ENCODE measurements at places on chromosomes 6 and 20. TPM values are rescaled to one million over a fixed set of nuclear protein-coding genes. Genes with fewer than 3 reads are reported as not detected.

The TDRD6 gene
- not detected for total RNA-seq

The RIPOR3 gene
- total RNA-seq: not detected

The REV3L gene
- total RNA-seq: 20.7 TPM

The GPX5 gene
- total RNA-seq: not detected

The HLA-G gene
- 2.5 TPM for total RNA-seq

The DPPA5 gene
- not detected for total RNA-seq

The HLA-C gene
- 620 TPM for total RNA-seq

The NKAIN2 gene
- not detected for total RNA-seq

The SEC23B gene
- 105 TPM for total RNA-seq

The ZSWIM3 gene
- 7.1 TPM for total RNA-seq

The MLIP gene
- total RNA-seq: not detected

The ADGRB3 gene
- not detected for total RNA-seq

The TXLNB gene
- 0.37 TPM for total RNA-seq

The RHAG gene
- not detected for total RNA-seq

DNA sequence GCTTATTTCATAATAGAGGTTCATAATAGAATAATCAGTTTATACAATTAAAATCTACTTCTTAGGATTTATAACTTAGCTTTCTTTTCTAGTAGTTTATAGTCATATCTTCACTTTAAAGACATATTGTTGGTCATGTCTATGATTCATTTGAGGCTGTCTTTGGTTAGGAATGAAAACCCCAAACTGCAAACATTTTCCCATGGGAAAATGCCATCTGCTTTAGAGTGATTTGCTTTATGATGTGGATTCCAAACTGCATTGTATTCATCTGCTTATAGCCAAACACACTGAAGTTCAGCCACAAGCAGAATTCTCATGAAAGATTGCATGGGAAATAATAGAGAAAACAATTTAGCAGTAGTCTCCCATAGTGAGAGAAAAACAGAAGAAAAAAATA is 128.0 kb downstream of the RFPL4B start:
- ATAC-seq: no peak

DNA sequence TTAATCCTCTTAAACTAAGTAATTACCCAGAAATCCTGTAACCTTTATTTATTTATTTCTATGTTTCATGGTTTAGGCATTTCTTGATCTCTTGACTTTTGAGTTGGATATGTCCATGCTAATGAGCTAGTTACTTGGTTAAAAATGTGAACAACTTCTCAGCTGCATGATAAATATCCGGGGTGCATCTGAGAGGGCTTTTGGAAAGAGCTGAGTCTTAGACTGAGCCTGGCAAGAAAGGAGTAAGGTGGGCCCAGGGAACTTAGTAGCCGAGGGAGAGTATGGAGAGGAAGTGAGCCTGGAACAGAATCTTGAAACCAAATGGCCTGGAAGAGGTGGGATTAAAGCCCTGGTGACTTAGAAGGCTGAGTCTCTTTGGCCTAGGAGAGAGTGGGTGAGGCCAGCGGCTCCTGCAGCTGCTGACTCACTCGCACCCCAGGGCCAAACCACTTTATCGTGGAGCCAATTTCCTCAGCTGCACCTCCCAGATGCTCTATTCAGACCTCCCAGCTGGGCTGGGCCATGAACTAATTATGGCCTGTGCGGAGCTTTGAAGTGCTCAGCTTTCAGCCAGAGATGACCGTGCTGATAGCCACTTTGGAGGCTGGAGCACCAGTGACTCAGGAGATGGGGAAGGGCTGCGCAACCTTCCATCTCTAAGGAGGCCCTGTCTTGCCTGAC is 19.1 kb downstream of the TGM3 start:
- no peak for ATAC-seq

DNA sequence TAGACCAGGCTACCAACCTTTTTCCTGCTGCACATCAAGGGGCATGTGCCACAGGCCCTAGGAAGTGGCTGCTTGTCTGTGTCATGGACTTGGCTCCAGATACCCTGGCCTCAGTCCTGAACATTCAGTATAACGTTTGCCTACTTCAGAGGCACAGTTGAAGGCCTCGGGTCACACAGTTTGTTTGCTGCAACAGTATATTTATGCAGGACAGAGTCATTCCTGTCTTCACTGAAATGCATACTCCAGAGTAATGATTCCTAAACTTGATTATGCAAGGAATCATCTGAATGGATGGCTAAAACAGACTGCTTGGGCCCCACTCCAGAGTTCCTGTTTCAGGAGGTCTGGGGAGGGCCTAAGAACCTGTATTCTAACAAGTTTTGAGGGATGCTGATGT is 149.4 kb downstream of the KLHL32 start:
- no peak for ATAC-seq

DNA sequence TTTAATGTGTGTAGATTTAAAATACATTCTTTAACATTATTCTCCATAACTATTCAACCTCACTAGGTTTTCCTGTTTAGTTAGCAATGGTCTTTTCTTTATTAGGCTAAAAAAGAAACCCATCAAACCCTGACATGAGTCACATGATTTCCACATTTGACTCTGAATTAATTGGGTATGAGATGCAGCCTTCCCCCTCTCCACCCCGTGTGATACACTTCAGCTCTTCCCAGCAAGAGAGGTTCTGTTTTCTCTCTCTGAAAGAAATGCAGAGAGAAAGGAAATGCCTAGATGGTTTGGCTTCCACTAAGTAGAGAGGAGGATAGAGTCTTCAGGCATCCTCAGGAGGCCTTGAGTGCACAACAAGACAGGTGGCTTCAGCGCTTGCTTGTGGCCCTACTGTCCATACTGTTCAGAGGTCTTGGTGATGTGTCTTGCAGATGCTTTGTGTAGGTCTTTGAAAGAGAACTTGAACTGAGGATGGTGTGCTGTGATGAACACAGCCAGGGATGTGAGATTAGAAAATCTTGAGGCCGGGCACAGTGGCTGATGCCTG is 17.3 kb downstream of the FARS2 start:
- no peak for ATAC-seq

DNA sequence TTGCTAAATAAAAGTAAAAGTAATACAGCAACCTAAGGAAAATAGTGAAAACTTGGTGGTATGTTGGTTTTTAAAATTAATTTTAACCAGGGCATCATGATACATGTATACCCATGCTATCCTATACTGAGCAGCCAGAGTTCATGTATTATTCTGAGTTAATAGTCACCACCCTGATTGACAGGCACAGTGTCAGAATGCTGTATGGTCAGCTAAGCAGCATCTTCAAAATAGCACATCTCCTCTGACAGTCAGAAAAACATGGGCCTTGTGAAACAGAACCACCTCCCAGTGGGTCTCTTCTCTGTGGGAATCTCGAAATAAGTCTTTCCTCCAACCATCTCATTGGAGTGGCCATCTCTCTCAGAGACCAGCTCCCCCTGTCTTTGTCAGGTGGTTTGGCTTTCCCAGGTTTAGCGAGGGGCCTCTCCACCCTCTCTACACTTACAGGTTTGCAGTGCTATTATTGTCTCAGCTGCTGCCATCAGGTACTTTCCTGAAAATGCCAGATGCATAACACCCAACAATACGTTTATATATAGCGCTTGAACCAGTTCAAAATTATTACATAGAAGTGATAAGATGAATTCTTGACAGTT is 47.1 kb upstream of the RNF8 start:
- no peak for ATAC-seq

DNA sequence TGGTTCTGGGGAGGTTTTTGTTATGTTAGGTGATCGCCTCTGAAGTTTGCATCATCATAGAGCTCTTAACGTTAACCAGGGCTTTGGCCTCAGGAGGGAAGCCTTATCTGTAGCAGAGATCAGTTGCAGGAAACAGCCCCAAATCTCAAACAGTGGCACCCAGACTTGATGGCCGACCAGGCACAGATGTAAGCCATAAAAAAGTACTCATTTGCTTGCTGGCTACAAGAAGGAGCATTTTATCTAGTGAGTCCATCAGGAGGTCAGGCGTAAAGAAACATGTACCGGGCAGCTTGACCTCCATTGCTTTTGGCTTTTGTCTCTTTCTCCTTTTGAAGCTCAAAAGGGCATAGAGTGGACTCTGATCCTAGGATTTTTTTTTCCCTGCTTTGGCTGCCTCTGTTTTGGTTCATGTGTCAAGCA is 122.3 kb downstream of the CCDC170 start:
- no peak for ATAC-seq

- peak; percentile 68 for ATAC-seq
These were observed 44.0 kb downstream of the BCAS4 start for GRCh38 chr20:50838707-50839385.

- peak; percentile 21 for ATAC-seq
These were observed 866 bp upstream of the BTN3A3 start for GRCh38 chr6:26439151-26440125.

- no peak for ATAC-seq
These were observed 35.2 kb upstream of the ZSCAN23 start for GRCh38 chr6:28478518-28478917.

DNA sequence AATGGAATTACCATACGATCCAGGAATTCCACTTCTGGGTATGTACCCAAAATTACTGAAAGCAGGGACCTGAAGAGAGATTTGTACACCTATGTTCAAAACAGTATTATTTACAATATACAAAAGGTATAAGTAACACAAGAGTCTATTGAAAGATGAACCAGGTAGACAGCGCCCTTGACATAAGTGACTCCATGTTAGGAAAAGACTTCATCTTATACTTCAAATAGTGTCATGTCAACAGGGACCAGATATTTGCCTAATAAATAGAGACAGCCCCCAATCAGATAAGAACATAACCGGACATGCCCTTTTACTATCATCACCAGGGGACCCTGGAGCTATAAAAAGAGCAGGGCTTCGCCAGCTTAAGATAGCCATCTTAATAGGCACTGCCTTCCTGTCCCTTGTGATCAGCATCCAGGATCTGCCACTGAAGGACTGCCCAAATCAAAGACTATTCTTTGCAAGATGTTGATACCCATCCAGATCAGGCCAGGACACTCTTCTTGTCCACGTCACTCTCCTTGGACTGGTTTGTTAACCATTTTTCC is 309.0 kb upstream of the SULF2 start:
- no peak for ATAC-seq

DNA sequence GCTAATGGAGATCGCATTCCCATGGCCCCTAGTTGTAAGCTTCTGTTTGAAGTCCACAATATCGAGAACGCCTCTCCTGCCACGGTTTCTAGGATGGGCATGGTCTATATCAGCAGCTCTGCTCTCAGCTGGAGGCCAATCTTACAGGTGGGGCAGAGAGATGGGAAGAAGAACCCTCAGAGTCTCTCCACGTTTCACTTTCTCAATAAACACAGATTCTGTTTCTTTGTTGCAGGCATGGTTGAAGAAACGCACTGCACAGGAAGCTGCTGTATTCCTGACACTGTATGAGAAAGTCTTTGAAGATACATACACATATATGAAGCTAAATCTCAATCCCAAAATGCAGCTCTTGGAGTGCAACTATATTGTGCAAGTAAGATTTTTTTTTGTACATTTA is 157.9 kb downstream of the DNAH8 start:
- ATAC-seq: no peak

DNA sequence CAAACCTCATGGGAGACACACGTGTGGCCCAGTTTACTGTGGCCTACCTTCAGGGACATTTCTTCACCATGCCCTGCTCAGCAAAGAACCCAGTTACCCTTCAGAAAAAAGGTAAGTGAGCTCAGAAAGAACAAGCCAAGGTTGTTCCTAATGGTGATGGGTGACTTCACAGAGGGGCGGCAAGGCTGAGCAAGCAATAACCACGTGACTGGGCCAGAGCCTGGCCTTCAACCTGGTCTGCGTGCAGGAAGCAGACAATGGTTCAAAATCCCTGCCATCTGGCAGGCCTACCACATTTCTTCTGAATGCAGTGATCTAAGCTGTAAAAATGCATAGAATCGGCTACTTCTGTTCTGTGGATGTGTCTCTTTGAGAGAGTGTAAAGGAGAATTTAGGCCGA is 115.5 kb upstream of the CST7 start:
- no peak for ATAC-seq

DNA sequence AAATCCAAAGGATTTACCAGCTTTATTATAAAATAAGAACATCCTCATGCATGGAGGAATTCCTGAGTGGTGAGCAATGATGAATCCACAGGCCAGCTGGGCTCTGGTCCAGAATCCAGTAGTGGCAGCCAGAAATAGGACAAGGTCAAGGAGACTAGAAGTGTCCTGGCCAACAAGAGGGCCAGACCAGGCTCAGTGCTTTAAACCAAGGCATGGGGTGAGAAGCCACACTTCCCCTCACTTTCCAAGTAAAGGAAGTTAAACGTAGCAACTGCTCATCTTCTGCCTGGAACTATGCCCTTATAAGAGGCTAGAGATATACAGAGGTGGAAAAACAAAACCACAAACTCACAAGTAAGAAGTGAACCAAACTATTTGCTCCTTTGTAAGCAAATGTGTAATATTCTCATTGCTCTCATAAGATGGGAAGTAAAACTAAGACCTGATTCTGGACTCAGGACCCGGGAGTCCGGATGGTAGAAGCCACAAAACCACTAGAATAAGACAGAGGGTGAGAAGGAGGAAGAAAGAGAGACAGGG is 253.2 kb downstream of the UST start:
- ATAC-seq: peak; percentile 81

GRCh38 chr20:63873477-63873971 is 8.5 kb downstream of the TPD52L2 start:
- ATAC-seq: peak; percentile 99

GRCh38 chr6:169370054-169370453 is 116.4 kb upstream of the THBS2 start:
- peak; percentile 17 for ATAC-seq

GRCh38 chr20:49854190-49854875 is 41.7 kb downstream of the SLC9A8 start:
- no peak for ATAC-seq

DNA sequence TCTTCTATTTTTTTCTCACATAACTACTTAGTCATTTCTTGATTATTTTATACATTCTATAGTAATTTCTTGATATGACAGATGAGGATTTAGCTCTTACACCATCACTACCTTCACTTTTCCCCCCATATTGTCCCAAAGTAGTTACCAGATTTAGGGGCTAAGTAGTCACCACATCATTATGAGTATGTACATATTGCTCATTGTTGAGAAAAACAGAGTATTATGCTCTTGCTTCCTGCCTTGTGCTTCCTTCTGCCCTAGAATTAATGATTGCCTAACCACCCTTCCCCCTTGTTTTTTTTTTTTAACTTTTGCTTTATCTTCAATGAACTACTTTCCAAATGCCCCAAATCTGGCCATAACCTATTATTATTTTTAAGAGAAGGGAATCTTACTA is 6.8 kb upstream of the HLA-B start:
- ATAC-seq: peak; percentile 31

- peak; percentile 96 for ATAC-seq
These were observed 129.1 kb upstream of the SMLR1 start for GRCh38 chr6:130697995-130698535.

- no peak for ATAC-seq
These were observed 55.6 kb downstream of the BPIFB1 start for GRCh38 chr20:33338467-33339258.

DNA sequence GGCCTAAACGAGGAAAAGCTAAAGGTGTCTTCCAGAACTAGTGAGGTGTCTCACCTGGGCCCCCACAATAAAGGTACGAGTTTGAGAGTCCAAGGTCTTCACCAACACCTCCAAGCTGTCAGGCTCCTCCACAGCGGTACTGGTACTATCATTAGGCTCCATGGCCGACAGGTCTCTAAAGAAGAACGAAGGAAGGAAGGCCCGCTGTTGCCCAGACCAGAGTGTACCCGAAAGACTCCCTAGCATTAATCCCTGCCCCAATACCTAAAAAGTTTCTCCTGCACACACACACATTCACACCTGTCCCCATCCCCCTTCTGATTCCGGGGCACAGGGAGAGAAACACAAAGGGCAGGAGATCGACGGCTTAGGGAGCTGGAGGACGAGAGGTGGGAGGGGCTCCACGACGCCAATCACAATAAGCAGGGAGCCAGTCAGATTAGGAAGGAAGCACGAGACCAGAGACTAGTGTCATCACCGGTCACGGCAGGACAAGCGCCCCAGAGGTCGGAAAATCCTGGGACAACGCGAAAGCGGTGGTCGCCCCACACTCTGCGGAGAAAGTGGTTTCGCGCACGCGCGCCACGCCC is 764 bp downstream of the BAG6 start:
- ATAC-seq: peak; percentile 72

All from activated T-helper 17 cell treated with anti-CD3 and anti-CD28 coated beads, Interleukin-2, amount 50 U/mL, for 72 hours (primary cell).